Muscle of arm (tissue), 14 donors: ENCODE measurements at places on chromosomes 4 and X.

DNA sequence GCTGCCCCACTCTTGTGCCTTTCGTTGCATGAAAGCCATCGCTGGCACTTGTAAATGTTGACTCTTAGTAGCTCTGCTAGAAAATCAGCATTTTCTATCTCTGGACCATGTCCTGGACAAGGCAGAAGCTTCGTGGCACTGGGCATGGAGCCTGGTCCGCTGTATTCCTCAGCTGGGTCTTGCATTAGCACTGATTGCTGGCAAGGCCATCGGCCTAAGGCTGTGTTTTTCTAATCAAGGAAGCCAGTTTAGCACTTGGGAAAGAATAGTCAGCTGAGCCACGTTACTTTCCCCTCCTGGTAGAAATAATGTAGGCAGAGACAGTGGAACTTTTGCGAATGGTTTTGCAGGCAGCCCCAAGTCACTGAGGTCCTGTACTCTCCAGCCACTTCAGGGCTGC lies 180.2 kb upstream of the EOLA2 start:
- DNase-seq, result peak; percentile 42

DNA sequence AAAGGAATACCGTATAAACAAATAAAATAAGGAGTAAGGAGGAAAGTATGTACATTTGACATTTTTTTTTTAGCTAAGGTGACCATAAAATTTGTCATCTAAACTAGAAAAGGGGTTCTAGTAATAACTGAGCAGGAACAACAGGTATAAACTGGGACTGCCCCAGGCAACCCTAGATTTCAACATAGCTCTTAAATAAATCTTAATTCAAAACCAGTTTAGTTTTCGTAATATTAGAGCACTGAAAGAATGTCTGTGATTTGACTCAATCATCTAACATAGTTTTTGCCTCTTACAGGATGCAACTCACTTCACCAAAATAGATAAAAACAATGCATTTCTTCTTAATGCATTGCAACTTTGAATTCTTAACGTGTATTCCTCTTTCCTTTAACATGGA lies 257.7 kb downstream of the ADAMTS3 start:
- no peak for DNase-seq

DNA sequence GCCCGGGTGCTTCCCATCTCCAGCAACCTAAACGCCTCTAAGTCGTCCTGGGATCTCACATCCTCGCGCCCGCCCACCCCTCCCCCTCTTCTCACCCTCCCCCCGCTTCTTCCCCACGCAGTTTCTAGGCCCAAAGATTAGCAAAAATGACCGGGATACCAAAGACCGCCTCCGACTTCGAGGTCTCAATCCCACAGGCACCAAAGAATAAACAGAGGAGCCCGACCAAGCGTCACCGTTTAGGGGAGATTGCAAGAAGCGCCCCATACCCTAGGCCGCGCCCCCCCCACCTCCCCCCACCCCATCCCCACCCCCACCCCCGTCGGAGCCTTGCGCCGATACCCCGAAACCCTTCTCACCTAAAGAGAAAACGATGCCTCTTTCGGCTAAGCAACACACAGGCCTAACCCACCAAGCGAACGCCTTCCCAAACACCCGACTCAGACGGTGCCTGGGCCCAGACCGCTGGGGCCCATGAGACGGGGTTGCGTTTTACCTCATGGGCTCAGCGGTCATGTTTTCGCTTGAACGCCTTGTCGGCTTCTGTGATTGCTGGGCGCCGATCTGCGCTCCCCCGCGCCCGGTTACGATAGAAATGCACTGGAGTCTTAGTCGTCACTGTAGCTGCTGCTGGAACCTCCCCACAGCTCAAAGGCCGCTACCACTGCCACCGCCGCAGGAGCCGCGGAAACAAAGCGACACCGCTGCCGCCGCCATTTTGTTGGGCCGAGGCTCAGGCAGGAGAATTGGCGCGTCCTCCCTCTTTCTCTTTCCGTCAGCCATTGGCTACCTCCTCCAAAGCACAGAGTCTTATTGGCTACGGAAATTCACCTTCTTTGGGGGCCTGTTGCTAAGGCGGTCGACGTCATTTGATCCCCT lies at the start of gene ATRX:
ATRX (minus strand) TSS at position 731 of the 879 bp plus-strand sequence; CDS start at position 516, 215 bp downstream.
- DNase-seq, result peak; percentile 69

GRCh38 chr4:61318431-61318830 lies 118.3 kb downstream of the ADGRL3 start:
- DNase-seq, result no peak

DNA sequence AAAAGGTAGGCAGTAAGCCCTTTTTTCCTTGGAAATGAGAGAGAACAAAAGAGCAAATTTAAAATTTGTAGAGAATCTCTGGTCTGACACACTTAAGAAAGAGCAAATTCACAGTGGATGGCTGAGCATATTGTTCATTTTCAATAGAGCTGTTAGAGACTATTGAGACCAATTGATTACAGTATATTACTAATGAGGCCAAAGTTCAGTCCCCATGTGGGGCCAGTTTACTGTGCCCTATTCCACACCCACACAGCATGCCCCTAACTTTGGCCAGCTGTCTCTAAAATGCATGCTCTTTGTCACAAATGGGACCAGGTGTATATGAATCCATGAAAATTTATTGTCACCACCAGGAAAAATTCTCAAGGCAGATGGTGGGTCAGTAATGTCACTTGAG lies 470.5 kb downstream of the PCDH7 start:
- DNase-seq, result no peak

GRCh38 chr4:79682161-79682560 lies 274.1 kb upstream of the GK2 start:
- no peak for DNase-seq

- DNase-seq, result peak; percentile 48
Observed at GRCh38 chrX:10769696-10770619, 149.6 kb upstream of the MID1 start.

DNA sequence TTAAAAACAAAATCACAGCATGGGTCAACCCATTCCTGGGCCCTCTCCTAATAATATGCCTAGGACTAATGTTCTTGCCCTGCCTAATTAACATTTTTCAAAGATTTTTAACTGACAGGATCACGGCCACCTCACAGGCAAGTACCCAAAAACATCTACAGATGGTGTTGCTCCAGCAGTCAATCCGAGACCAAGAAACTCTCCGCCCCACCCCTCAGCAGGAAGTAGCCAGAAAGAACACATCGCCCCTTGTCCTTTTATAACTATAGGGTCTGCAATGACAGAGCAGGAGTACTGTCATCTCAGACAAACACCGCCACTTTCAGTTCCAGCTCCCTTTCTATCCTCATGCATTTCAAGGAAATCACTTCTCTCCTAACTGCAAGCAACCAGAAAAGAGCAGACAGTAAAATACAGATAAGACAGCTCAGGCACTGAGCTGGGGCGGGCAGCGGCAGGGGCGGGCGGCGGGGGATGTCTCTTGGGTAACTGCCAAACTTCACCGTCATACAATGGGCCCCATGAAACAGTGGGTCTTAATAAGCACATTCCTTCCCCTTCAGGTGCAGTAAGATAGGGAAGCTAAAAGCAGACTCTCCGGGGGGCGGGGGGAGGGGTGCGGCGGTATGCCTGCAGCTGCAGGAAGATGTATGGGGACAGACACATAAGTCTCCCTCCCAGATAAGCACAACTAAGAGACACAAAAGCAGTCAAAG lies 67.4 kb downstream of the ZNF182 start:
- no peak for DNase-seq

- no peak for DNase-seq
Observed at GRCh38 chr4:102493794-102494193, 7.4 kb upstream of the NFKB1 start.

GRCh38 chr4:13580036-13580435 lies 35.7 kb upstream of the NKX3-2 start:
- DNase-seq, result no peak

DNA sequence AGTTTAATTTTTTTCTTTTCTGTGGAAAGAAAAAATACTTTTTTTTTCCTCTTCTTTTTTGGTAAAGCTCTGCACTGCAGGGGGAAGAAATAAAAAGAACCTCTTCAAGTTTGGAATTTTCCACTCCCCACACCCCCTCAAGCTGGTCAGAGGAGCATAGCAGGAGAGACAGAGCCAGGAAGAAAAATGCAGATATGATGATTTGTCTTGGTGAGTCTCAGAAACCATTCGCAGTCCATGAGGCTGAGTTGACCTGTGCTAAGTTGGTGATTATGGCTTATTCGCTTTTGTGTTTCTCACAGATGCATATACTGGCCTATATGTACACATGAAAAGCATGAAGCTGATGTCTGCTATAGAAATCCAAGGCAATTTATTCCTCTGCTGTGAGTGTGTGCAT lies 205.9 kb downstream of the LDB2 start:
- DNase-seq, result peak; percentile 64

- DNase-seq, result no peak
Observed at GRCh38 chr4:119284876-119285780, 36.8 kb downstream of the FABP2 start.
